Left ventricle myocardium inferior (tissue), 1 donor: ENCODE measurements at places on chromosomes 11 and 22.

GRCh38 chr11:46978005-46978491, 41.5 kb downstream of the CSTPP1 start:
- DNase-seq, result no peak

DNA sequence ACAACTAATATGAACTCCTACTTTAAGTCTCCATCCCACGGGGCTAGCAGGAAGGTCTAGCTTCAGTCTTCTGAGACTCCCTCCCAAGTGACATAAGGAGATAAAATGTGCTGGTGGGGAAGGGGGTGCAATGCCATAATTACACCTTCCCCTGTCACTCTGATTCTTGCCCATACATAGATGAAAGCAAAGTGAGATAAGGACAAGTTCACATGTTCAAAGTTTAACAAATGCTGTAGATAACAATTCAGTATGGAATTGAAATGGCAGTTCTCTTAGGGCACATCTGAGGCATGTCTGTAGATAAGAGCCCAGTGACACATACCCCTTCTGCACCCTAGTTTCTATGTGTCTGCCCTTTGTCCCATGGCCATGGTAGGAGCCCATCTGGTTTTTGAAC, 38.2 kb upstream of the PANX1 start:
- DNase-seq, result no peak

GRCh38 chr11:64888729-64889511, 10.5 kb upstream of the EHD1 start:
- no peak for DNase-seq

DNA sequence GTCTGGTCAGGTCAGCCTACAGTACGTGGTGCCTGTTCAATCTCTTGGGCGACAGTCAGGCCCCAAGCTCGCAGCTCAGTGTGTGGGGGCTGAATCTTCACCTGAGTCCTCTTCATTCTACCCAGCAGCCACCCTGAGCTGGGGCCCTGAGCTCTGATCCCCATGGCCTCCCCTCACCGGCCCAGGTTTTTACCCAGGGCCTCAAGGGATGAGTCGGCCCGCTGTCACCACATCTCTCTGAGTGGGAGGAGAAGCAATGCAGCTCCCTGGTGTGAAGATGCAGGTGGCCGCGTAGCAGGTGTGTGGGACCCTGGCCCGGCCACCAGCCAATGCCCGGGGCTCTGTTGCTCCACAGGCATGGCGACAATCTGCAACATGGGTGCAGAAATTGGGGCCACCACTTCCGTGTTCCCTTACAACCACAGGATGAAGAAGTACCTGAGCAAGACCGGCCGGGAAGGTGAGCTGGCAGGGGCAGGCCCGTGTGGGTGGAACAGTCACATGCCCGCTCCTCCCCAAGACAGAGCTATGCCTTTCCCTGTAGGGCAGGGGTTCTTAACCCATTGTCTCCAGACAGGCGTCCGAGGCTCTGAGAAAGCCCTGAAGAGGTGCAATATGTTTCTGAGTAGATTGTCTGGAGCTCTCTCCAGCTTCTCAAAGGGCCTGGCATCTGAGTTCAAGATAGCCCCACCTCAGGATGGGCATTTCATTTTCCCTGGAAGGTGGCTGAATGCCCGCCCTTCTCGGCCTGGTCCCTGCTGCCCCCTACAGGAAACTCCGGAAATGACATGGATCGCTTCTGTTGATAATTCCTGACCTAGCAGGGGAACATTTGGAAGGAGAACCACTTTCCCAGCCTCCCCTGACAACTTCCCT, 26.9 kb downstream of the POLR3H start:
- peak; percentile 61 for DNase-seq

GRCh38 chr11:101045415-101045814, 84.2 kb downstream of the PGR start:
- DNase-seq, result no peak

GRCh38 chr11:27864611-27865010, 164.4 kb upstream of the BDNF start:
- DNase-seq, result no peak
